ENCODE measurements at places on chromosomes 16 and 17.

DNA sequence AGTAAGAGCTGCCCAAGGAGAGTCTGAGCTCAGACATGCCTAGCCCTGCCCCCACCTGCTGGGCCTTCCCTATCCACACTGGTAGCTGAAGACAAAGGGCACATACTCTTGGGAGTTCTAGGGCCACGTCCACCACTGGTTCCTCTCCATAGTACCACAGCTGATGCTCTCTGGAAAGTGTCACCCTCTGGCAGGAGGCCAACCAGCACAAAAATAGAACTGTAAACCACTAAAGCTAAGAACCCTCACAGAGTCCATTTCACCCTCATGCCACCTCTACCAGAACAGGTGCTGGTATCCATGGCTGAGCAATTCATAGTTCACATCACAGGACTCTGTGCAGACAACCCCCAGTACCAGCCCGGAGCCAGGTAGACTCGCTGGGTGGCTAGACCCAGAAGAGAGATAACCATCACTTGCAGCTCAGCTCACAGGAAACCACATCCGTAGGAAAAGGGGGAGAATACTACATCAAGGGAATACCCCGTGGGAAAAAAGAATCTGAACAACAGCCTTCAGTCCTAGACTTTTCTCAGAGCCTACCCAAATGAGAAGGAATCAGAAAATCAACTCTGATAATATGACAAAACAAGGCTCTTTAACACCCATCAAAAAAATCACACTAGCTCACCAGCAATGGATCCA, 115.3 kb downstream of the CEP112 start:
- DNase-seq: no peak

DNA sequence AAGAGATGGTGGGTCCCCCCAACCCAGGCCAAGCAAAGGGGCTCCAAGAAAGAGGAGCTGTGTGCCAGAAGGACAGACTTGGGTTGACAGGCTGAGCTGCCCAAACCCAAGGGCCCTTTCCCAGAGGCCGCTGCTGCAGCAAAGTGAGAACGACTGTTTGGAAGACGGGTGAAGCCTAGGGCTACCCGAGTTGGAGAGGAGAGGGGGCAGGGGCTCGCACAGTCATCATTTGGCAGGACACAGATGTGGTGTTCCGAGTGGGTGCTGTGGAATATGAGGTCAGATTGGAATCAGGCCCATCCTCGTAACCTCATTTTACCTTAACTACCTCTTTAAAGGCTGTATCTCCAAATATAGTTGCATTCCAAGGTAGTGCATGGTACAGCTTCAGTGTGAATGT, 5.3 kb upstream of the MFAP4 start:
- DNase-seq: no peak

- DNase-seq: no peak
Measured at GRCh38 chr17:3040882-3041281, 22.5 kb downstream of the OR1D5 start.

- no peak for DNase-seq
Measured at GRCh38 chr16:1950047-1950446, 4.4 kb downstream of the RPL3L start.

GRCh38 chr16:28193530-28194423, 18.0 kb downstream of the XPO6 start:
- DNase-seq: no peak

All from HuH-7.5 (cell line).